ENCODE measurements at places on chromosomes 4 and X.
A peak's percentile ranks its signal among the peaks of the same experiment; 100 is the strongest.

DNA sequence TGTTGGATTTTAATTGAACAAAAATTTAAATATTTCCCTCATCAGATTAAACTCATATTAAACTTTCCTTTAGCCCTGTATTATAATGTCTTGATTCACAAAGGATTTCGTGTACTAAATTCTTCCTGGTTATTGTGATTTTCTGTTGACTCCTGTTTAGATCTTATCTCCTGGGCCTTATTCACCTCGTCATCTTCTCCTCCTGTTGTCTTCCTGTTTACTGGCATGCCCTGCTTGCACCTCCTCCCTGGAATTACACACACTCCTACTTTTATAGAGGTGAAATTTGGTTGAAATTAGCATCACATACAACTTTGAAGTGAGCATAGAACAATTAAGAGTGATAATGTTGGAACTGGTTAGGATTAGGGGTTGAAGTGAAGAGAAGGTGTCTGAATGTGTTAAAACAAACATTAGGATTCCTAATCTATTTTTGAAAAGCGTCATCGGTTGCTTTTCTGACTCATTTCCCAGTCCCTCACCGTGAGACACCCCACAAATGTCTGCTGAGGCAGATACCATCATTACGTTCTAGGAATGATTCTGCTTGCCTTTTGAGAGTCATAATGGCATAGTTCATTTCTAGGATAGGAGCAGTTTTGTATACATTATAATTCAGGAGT, 32.5 kb downstream of the TLL1 start:
- DNase-seq = no peak
- H3K4me1 ChIP-seq = no peaks in the 10 kb centered on the region
- H3K27ac ChIP-seq = no peak overlapping the region
- no peaks in the 10 kb centered on the region for H3K36me3 ChIP-seq
- H3K4me3 ChIP-seq = no peak overlapping the region

DNA sequence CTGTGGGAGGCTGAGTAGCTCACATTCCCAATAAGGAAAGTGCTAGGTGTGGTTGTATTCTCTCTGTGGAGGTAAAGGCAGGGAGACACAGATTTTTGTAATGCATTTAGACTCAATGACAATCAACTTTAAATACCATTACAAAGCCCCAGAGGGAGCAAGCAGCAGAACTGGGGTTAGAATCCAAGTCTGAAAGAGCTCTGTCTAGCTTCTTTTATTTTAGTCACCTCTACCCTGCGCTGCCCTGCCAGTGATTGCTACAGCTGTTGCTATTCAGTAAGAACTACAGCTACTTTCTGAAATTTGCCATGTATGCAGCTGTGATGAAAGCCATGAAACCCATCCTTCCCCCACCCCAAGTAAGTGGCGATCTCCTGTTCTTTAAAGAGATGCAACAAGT, 22.5 kb downstream of the SLC39A8 start:
- no peaks in the 10 kb centered on the region for H3K4me1 ChIP-seq
- no peak overlapping the region for H3K27ac ChIP-seq
- H3K4me3 ChIP-seq = no peak overlapping the region
- H3K27me3 ChIP-seq = no peaks in the 10 kb centered on the region
- DNase-seq = no peak
- no peaks in the 10 kb centered on the region for H3K36me3 ChIP-seq

- H3K4me1 ChIP-seq = no peaks in the 10 kb centered on the region
- no peak for DNase-seq
- H3K36me3 ChIP-seq = no peaks in the 10 kb centered on the region
- H3K27ac ChIP-seq = no peak overlapping the region
Observed at GRCh38 chr4:83247415-83248357, 36.9 kb downstream of the COQ2 start.

- no peaks in the 10 kb centered on the region for H3K27me3 ChIP-seq
- H3K4me3 ChIP-seq = no peak overlapping the region
- no peak overlapping the region for H3K27ac ChIP-seq
Observed at GRCh38 chrX:154748712-154749339, 2.1 kb downstream of the GAB3 start.

DNA sequence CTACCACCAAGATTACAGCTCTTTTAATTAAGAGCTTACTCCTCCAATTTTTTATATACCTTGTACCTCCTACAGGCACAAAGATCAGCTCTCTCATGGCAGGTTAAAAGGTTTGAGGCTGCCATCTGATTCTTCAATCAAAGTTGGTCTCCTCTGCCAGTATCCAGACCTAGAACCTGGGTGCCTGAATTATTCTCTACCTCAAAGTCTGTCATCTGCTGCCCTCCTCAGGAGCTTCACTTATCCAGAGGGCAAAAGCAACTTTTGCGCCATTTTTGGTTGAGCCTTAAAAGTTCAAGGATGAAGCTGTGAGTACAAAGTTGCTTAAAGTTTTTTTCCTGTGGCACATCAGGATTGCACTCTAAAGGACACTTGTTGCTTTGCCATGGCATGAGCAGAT, 343.7 kb upstream of the PPP1R2C start:
- no peak overlapping the region for H3K27ac ChIP-seq
- no peaks in the 10 kb centered on the region for H3K4me1 ChIP-seq
- no peak overlapping the region for H3K4me3 ChIP-seq
- no peak for DNase-seq
- no peaks in the 10 kb centered on the region for H3K27me3 ChIP-seq
- no peaks in the 10 kb centered on the region for H3K36me3 ChIP-seq

DNA sequence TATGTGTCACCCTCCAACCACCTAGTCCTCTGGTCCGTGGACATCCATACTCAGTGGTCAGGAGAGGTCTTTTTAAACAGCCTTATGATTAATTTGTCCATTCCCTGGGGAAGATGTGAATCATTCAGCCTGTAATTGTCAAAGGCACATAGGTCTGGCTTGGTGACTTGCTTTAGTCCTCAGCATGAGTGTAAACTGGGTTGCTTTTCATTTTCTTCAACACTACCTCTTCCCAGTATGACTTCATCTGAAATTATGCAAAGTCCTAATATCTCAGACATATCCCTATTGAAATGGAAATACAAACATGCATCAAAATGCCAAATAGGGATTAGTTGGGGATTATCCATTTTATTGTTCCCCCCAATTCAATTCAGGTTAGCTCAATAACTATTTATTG, 208.3 kb upstream of the AMOT start:
- DNase-seq = no peak
- H3K36me3 ChIP-seq = no peaks in the 10 kb centered on the region
- H3K27me3 ChIP-seq = no peaks in the 10 kb centered on the region
- H3K4me1 ChIP-seq = no peaks in the 10 kb centered on the region

- peaks cover 1% of the 10 kb centered on the region for H3K4me1 ChIP-seq
- no peaks in the 10 kb centered on the region for H3K36me3 ChIP-seq
- H3K27ac ChIP-seq = no peak within 1 kb of the TSS
- peak; percentile 83 for DNase-seq
Observed at GRCh38 chr4:155376387-155377268, at the start of gene MAP9. MAP9 (minus strand) TSS chr4:155376965; CDS start chr4:155375850, 1,115 bp downstream.

DNA sequence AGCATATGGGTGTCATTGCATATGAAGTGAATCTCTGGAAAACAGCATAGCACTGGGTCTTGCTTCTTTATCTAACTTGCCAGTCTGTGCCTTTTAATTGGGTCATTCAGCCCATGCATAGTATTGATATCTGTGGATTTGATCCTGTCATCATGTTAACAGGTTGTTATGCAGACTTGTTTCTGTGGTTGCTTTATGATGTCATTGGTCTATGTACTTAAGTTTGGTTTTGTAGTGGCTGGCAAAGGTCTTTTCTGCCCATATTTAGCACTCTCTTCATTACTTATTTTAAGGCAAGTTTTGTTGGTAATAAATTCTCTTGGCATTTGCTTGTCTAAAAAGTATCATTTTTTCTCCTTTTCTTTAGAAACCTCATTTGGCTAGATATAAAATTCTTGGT, 221.1 kb upstream of the ITM2A start:
- H3K4me1 ChIP-seq = no peaks in the 10 kb centered on the region
- no peak overlapping the region for H3K27ac ChIP-seq
- H3K27me3 ChIP-seq = no peaks in the 10 kb centered on the region
- no peaks in the 10 kb centered on the region for H3K36me3 ChIP-seq
- H3K4me3 ChIP-seq = no peak overlapping the region

DNA sequence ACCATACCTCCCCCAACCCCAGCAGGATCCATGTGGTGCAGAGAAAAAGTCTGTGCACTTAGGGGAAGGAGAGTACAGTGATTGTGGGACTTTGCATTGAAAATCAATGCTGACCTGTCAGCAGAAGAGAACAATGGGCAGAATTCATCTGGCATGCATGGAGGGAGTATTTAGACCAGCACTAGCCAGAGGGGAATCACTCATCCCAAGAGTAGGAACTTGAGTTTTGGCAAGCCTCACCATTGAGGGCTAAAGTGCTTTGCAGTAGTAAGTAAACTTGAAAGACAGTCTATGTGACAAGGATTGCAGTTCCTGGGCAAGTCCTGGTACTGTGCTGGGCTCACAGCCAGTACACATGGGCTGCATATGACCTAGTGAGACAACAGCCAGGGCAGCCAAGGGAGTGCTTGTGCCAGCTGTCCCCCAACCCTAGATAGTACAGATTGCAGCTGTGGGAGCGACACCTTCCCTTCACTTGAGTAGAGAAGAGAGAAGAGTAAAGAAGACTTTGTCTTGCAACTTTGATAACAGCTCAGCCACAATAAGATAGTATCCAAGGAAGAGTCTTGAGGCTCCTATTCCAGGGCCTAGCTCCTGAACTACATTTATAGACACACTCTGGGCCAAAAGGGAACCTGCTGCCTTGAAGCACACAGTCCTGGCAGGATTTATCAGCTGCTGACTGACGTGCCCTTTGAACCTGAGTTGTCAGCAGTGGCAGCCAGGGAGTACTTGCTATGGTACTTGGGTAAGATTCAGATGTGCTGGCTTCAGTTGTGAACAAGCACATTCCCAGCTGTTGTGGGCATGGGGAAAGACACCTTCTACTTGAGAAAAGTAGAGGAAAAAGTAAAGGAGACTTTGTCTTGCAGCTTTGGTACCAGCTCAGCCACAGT, 48.7 kb downstream of the HDX start:
- DNase-seq = no peak
- H3K4me3 ChIP-seq = no peak overlapping the region
- H3K27me3 ChIP-seq = no peaks in the 10 kb centered on the region
- no peak overlapping the region for H3K27ac ChIP-seq

DNA sequence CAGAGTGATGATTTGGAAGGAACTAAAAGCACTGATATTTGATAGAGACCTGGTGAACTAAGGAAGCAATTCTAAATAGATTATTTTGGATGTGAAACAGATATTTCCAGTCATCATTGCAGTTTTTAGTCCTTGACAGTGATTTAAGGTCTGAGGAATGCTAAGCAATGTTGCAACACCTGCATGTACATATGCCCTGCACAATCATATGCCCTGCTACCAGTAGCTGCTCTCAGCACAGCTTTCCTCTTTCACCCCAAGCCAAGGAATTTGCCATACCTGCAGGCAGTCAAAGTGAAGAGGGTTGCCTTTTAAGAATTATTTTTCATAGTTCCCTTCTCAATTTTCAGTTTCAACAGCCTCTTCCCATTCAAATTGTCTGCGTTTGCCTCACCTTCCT, 8.7 kb upstream of the FAM47A start:
- no peak overlapping the region for H3K4me3 ChIP-seq
- DNase-seq = no peak
- no peaks in the 10 kb centered on the region for H3K27me3 ChIP-seq
- H3K27ac ChIP-seq = no peak overlapping the region
- H3K36me3 ChIP-seq = no peaks in the 10 kb centered on the region

GRCh38 chr4:144556636-144557035, 89.3 kb upstream of the HHIP start:
- H3K27me3 ChIP-seq = no peaks in the 10 kb centered on the region
- no peaks in the 10 kb centered on the region for H3K36me3 ChIP-seq
- H3K27ac ChIP-seq = no peak overlapping the region
- H3K4me3 ChIP-seq = no peak overlapping the region
- no peaks in the 10 kb centered on the region for H3K4me1 ChIP-seq
- no peak for DNase-seq
